Activated CD4-positive, alpha-beta T cell treated with anti-CD3 and anti-CD28 coated beads, Interleukin-2, amount 50 U/mL, for 48 hours (primary cell): ENCODE measurements at places on chromosomes 2 and 18.
A peak's percentile ranks its signal among the peaks of the same experiment; 100 is the strongest.

DNA sequence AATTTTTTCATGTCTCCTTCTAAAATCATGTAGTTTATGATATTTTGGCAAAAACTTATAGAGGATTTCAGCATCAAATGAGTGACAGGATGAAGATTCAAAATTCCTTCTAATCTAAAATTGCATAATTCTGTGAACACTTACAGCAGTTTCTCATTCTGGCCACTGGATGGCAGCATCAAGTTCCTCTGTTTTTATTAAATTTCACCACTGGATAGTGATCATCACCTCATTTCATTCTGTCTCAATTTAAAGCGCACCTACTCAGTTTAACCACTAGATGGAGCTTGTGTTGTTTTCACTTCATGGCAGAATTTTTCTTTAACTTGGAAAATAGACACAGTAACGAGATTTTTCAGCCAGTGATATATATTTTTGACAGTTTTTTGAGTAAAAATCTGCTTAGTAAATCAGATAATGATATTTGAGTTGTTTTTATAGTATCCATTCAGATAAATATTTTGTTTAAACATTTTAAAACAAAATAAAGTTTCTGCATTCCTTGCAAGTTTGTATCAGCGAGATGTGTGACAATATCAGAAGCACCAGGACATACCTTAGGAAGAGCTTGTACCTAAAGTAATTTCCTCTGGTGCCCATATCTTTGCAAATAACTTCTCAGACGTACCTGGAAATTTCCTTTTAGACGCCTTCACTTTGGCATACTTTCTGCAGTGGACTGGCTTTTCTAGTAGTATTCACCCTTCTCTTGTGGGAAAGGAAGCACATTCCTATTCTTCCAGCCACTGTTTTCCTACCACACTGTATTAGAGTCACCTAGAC lies 94.7 kb upstream of the ARHGAP15 start:
- peak; percentile 36 for DNase-seq

DNA sequence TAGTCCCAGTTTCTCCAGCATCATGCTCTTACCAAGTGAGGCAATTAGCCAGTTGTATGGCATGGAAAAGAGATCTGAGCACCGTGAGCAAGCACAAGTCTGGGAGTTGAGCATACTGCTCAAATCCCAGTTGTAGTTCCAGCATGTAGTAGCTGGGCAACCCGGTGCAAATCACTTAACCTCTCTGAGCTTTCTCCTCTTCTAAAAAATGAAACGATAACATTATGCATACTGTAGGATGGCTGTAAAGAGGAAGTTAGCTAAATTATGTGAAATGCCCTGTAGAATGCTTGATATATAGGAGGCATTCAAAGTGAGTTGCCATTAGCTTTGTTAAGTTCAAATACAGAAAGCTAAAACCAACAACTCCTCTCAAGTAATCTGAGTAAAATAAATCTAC lies 164.0 kb upstream of the ZEB2 start:
- no peak for DNase-seq

- DNase-seq, result peak; percentile 14
Measured at GRCh38 chr2:231604101-231604684, 11.5 kb downstream of the TEX44 start.

DNA sequence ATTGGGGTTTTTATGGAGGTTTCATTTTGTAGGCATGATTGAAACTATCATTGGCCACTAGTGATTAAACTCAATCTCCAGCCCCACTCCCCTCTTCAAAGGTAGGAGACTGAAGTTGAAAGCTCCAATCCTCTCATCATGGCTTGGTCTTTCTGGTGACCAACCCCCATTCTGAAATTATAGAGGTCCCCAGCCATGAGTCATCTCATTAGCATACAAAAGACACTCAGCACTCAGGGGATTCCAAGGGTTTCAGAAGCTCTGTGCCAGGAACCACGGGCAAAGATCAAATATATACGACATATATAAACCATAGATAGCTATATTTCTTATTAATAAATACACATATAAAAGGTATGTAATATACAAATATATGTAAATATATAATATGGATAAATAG lies 256.0 kb upstream of the POU3F3 start:
- DNase-seq, result no peak

DNA sequence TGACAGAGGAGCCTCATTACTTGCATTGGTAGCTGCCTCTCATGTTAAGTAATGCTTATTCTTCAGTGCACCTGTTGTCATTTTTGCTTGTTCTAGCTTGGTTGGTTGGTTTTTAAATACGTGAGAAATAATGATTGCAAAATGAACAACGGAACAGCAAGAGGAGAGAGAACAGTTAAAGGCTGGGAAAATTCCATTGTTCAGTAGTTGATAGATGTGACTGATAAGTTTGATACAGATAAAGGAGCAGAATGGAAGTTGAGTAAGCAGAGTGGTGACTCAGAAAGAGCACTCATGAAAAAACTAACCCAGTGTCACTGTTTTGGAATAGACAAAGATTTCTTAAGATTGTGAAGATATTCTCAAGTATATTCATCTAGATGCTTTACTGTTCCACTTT lies 50.5 kb downstream of the MTA3 start:
- no peak for DNase-seq

DNA sequence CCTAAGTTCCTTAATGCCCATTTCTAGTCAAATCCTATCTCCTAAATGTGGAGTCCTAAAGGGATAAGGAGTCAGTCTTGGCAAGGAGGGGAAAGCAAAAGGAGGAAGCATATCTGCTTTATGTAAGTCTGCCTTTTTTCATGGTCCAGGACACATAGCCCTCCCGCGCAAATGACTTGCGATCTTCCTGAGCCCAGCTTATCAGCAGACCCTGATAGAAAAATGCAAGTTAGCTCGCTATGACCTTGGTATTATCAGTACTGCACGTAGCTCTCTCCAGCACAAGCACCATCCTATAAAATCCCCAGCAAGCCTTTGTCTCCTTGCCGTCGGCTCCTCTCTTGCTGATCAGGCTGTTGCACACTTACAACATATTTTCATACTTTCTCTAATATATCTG lies 281.4 kb upstream of the KCNH7 start:
- no peak for DNase-seq

DNA sequence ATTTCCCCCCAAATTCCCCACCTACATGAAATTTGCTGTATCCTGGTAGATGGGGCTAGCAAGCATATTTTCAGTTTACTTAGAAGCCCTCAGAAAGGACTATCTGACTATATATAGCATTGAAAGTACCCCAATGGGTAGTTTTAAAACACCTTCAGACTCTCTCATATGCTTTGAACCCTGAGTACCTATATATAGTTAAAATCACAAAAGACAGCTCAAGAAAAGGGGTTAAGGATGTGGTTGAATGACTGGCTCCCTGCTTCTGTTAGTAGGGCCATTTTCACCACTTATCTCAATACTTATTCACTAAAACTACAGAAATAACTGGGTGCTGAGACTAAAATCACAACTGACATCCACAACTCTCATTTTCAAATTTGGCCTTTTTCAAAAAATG lies 18.5 kb downstream of the WDPCP start:
- DNase-seq, result no peak

DNA sequence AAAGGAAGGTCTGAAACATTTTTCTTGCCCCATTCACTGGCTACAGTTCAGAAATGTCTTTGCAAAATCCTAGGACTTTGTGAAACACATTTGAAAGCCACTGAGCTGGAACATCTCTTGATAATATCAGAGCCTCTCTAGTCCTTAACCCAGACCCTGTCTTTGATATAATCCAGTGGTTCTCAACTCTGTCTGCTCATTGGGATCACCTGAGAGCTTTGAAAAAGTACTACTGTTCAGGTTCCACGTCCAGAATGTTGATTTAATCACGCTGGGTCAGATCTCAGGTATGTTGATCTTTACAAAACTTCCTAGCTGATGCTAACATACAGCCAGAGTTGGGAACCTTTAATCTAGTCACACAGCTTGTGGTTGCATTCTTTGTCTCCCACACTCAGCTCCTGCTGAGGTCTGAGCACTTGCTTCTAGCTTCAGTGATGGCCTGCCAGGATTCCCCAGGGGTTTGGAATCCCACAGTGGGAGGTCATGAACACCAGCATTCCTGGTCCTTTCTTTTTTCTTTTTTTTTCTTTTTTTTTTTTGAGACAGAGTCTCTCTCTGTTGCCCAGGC lies 262.7 kb downstream of the SETBP1 start:
- DNase-seq, result no peak

DNA sequence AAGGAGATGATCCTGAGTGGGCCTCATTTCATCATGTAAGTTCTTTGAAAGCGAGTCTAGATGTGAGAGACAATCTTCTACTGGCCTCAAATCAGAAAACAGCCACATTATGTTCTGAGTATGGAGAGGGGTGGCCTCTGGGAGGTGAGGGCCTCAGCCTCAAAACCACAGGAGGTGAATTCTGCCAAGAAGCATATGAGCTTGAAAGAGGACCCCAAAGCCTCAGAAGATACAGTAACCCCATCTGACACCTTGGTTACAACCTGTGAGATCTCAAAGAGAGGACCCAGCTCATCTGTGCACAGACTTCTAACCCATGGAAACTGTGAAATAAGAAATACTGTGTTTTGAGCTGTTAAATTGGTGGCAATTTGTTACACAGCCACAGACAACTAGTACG lies 200.1 kb downstream of the ARHGAP15 start:
- no peak for DNase-seq

- DNase-seq, result no peak
Measured at GRCh38 chr2:175599966-175600831, 401.9 kb downstream of the LNPK start.

DNA sequence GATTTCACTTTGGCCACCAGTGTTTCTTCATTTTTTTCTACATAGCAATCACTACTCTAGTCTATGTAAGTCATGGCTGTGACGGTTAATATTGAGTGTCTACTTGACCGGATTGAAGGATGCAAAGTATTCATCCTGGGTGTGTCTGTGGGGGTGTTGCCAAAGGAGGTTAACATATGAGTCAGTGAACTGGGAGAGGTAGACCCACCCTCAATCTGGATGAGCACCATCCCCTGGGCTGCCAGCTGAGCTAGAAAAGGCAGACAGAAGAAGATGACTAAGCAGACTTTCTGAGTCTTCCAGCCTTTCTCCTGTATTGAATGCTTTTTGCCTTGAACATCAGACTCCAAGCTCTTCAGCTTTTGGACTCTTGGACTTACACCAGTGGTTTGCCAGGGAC lies 265.0 kb upstream of the SLC8A1 start:
- DNase-seq, result no peak

DNA sequence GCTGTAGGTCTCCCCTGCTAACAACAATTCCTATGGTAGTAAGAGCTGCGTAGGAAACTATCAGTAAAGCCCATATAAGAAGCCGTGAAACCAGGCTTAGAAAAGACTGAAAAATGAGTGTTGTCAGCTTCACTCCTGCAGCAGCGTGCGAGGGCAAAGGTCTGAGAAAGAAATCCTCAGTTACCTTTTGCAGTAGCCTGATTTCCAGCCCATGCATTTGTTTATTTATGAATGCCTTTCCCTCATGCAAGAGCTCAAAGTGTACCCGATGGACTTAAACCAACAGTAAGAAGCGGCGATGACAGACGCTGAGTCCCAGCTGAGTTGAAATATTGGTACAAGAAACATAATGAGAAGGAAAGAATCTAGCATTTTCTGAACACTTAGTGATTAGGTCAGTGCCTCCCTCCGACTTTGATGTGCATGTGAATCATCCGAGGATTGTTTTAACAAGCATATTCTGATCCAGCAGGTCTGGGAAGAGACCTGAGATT lies 15.0 kb upstream of the POLI start:
- no peak for DNase-seq

GRCh38 chr18:25113566-25113965 lies 238.4 kb downstream of the ZNF521 start:
- no peak for DNase-seq

- no peak for DNase-seq
Measured at GRCh38 chr2:196354186-196354585, 182.8 kb upstream of the STK17B start.

GRCh38 chr2:160402501-160402900 lies 91.1 kb downstream of the RBMS1 start:
- DNase-seq, result no peak

GRCh38 chr2:109195193-109196045 lies 66.4 kb downstream of the SH3RF3 start:
- no peak for DNase-seq

GRCh38 chr2:221088506-221088905 lies 483.6 kb downstream of the EPHA4 start:
- no peak for DNase-seq

- no peak for DNase-seq
Measured at GRCh38 chr2:95036596-95037383, 11.3 kb downstream of the MAL start.

DNA sequence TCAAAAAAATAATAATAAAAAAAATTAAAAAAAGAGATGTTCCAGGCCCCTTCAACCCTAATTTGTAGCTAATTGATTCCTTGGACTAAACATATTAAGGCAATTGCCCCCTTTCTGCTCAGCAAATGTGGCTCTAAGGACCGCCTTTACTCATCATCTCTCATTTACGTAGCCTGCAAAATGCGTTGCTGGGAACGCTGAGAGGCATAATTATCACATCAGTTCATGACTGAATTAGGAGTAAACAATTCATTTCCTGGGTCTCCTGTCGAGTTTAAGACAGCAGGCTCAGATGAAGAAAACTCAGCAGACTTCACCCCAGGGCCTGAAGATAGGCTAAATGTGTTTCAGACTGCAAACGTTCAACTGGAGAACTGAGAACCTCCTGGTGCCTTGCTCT lies 413.5 kb downstream of the NBAS start:
- DNase-seq, result no peak

DNA sequence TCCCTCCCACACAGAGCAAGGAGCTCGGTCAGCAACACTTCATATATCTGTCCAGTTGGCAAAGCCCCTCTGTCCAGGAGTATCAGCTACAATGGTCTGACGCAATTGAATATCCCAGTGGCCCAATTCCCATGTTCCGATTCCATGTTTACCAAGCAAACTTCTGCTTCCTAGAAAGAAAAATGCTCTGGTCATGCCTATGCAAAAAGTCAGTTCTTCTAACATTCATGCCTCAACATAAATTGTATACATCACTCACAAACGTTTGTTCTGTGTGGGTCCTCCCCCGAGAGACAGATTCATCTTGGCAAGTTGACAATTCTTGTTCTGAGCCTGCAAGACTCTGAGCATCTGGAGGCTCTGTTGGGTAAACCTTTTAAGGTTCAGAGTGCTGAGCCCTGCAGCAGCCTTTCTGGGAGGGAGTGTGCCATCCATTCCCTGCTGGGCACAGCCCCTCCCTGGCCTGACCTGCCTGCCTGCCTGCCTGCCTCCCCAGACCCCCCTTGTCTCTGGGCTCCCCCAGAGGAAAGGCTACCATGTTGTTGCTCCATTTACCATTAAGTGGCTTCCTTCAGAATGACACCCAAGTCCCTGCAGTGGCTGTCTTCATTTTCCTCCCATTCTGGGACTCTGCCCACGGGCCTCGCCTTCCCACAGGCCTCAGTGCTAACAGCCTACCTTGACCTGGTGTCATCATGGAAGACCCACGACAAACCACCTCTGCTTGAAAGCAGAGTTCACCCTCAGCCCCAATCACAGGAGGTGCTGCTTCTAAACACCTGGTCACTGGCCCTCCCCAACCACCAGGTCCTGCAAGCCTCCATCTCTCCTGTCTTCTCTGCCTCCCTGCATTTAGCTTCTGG lies 37.6 kb upstream of the TAF1B start:
- DNase-seq, result no peak

GRCh38 chr2:12718711-12719399 lies 2.1 kb downstream of the TRIB2 start:
- peak; percentile 33 for DNase-seq
